Upper lobe of left lung (tissue), 6 donors: ENCODE measurements at places on chromosomes 3 and 15. TPM values are rescaled to one million over a fixed set of nuclear protein-coding genes. Genes with fewer than 3 reads are reported as not detected.

Gene ZNF197
- 10.5 TPM for total RNA-seq

Gene KCNAB1
- 0.89 TPM for total RNA-seq

DNA sequence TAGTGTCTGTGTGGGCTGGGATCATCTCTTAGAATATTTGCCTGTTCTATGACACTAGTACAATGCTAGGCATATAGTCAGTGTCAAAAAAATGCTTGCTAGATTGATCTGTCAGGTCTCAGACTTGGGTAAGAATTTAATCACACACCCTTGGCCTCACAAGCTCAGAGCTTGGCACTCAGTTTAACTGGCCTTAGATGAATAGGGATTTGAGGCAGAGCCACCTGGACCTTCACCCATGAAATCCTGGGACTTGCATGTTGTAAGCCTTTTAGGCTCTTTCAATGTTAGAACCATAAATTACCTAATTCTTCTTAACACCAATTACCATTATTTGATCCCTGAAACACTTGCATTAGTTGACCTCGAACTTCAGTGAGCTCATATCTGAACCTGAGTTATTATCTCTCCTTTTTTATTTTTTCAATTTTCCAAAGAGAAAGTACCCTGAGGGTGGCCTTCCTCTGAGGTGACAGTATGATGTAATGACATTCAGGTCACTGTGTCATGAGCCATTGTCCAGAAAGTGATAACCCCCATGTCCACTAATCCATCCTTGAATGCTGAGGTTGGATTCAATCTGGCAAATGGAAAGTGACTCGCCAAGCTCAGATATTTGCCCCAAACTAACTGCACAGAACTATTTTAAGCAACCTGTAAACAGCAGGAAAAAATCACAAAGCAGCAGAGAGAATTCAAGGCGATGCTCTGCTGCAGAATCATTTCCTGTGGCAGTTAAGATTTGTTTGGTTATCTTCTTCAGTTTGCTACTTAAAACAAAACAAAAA lies 615.2 kb upstream of the NR2F2 start:
- DNase-seq: no peak
- H3K4me3 ChIP-seq: no peak overlapping the region
- H3K36me3 ChIP-seq: no peaks in the 10 kb centered on the region
- no peaks in the 10 kb centered on the region for H3K27me3 ChIP-seq

Gene TM6SF1
- total RNA-seq: 25.3 TPM

DNA sequence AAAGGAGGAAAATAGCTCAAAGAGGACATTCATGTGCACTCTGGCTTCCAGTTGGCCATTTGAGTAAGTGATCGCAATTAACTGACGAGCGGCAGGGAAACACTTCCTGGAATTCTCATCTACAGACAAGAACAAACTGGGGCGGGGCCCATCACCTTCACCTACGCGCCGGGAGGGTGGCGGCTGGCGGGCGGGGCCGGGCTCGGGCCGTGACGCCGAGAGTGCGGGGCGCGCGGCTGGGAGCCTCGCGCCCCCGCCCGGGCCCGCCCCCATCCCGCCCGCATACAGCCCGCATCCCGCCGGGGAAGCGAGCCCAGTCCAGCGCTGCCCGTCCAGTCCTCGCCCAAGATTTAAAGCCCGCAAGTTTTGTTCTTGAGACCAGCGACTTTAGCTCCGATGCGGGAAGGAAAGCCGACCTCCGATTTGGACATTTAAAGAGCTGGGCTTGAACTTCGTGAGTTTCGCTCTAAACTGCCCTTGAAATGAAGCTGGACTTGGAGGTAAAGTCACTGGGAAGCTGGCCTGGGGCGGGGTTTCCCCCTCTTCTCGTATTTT lies at the start of gene B3GNT5:
Gene B3GNT5, plus strand, starts transcription at position 281 of the 555 bp plus-strand sequence. CDS start 16,546 bp downstream, outside the sequence.
- H3K27me3 ChIP-seq: no peaks in the 10 kb centered on the region
- H3K27ac ChIP-seq: peak within 1 kb of the TSS; percentile 95
- H3K36me3 ChIP-seq: no peaks in the 10 kb centered on the region
- H3K4me1 ChIP-seq: peaks cover 26% of the 10 kb centered on the region
- peak within 1 kb of the TSS; percentile 69 for H3K4me3 ChIP-seq

DNA sequence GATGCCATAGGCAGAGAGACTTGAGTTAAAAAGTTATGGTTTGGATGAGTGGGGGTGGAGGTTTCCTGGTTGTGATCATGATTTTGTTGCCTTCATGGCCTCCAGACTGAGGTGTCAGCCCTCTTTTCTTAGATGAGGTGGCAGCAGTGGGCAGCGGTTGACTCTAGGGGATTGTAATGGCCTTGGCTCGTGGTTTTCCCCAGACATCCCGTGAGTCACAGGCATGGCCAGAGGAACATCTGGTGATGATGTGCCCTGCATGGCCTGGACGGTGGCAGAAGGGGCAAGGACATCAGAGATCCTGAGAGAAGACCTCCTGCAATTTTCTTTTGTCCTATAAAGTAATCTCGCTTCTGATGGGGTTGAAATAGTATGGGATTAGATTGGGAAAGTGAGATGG lies 12.4 kb downstream of the RETNLB start:
- no peak overlapping the region for H3K27ac ChIP-seq
- H3K27me3 ChIP-seq: no peaks in the 10 kb centered on the region
- no peak for DNase-seq
- H3K4me1 ChIP-seq: no peaks in the 10 kb centered on the region
- no peaks in the 10 kb centered on the region for H3K36me3 ChIP-seq
- no peak overlapping the region for H3K4me3 ChIP-seq

Gene PLXND1
- total RNA-seq: 167 TPM

Gene PDCD10
- total RNA-seq: 115 TPM

Gene ECE2
- total RNA-seq: not detected

Gene FOXL2NB
- not detected for total RNA-seq

DNA sequence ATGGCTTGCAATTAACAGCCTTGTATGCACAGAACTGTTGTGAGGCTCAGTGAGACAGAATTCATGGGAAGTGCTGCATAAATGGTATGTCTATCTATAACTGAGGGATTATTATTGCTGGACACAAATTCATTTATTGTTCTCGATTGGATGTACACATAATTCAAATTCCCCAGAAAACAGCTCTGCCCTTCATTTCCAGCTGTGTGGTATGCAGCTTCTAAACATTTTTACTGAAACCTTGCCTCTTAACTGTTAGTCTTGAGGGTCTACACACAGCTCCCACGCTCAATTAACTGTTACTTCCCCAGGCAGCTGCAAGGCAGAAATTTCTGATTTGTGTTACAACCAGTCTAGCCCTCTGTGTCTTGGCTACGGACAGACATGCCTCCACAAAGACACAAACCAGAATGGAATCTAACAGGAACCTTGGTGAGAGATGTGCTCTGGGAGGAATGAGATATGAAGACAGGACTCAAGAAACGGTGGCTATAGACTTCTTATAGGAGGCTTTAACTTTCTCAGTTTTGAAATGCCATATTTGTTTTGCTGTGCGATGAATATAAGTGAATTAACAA lies 139.7 kb upstream of the TBL1XR1 start:
- H3K4me1 ChIP-seq: peaks cover 24% of the 10 kb centered on the region
- DNase-seq: no peak
- no peak overlapping the region for H3K27ac ChIP-seq
- H3K27me3 ChIP-seq: no peaks in the 10 kb centered on the region

DNA sequence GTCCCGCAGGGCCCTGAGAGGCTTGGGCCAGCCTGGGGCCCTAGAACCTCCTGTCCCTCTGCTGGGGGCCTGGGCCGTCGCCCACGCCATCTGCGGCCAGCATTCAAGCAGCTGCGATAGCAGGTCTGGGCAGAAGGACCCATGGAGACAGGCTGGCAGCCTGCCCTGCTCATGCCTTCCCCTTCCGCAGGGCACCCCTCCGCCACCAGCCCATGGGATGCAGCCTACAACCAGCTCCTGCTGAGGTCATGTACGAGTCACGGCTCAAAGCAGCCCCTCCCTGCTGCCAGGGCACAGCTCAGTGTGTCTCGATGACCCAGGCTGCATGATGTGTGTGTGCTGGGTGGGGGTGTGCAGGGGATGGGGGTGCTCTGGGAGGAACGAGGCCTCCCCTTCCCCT lies 27.8 kb downstream of the DUSP7 start:
- H3K27ac ChIP-seq: no peak overlapping the region
- DNase-seq: no peak
- H3K4me3 ChIP-seq: no peak overlapping the region
- no peaks in the 10 kb centered on the region for H3K27me3 ChIP-seq
- peaks cover 17% of the 10 kb centered on the region for H3K4me1 ChIP-seq
- H3K36me3 ChIP-seq: no peaks in the 10 kb centered on the region

Gene GCSAM
- total RNA-seq: 0.81 TPM

Gene SERPINI1
- total RNA-seq: 3.8 TPM

Gene PAK6
- 4.5 TPM for total RNA-seq

Gene NEIL1
- 58.7 TPM for total RNA-seq

DNA sequence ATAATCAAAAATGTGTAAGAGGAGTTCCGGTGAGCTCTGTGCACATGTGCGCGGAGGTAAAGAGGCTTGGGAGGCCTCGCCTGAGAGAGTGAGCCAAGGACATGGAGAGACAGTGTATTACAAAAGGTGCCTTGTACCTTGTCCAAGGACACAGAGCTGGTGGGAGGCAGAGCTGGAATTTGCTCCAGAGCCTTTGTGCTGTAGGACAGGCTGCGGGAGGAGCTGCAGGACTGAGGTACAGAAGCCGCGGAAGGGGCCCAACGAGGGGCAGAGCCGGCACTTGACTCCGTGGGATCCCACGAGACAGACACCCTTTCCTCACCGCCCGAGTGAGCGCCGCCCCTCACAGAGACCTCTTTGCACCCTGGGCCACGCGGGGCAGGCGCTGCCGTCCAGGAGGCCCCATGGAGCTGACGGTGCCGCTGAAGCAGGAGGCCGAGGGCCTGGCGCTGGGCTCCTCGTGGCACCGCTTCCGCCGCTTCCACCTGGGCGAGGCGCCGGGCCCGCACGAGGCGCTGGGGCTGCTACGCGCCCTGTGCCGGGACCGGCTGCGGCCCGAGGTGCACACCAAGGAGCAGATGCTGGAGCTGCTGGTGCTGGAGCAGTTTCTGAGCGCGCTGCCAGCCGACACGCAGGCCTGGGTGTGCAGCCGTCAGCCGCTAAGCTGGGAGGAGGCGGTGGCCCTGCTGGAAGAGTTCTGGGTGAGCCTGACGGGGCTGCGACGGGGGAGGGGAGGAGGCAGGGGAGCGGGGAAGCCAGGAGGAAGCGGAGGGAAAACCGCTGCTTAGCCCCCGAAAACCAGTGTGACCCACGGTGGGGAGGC lies 68.7 kb downstream of the SLTM start:
- H3K27ac ChIP-seq: no peak overlapping the region
- H3K4me1 ChIP-seq: no peaks in the 10 kb centered on the region
- peak; percentile 22 for DNase-seq
- no peaks in the 10 kb centered on the region for H3K27me3 ChIP-seq
- H3K36me3 ChIP-seq: no peaks in the 10 kb centered on the region

Gene FBXO40
- not detected for total RNA-seq

- no peaks in the 10 kb centered on the region for H3K36me3 ChIP-seq
- H3K4me1 ChIP-seq: peaks cover 4% of the 10 kb centered on the region
- H3K27me3 ChIP-seq: no peaks in the 10 kb centered on the region
Observed at GRCh38 chr3:107704477-107704876, 181.7 kb downstream of the BBX start.

Gene PCSK6
- 5.5 TPM for total RNA-seq

Gene INSYN1
- total RNA-seq: 17.1 TPM

GRCh38 chr15:51077221-51078153 lies 17.2 kb downstream of the TNFAIP8L3 start:
- H3K27me3 ChIP-seq: no peaks in the 10 kb centered on the region
- peaks cover 2% of the 10 kb centered on the region for H3K4me1 ChIP-seq
- peak; percentile 90 for DNase-seq
- H3K4me3 ChIP-seq: peak overlapping the region; percentile 31

Gene RASGRP1
- total RNA-seq: 6.2 TPM

- no peak for DNase-seq
- H3K27ac ChIP-seq: no peak overlapping the region
- no peak overlapping the region for H3K4me3 ChIP-seq
- no peaks in the 10 kb centered on the region for H3K36me3 ChIP-seq
- no peaks in the 10 kb centered on the region for H3K4me1 ChIP-seq
Observed at GRCh38 chr15:49674370-49674769, 53.5 kb downstream of the DTWD1 start.

DNA sequence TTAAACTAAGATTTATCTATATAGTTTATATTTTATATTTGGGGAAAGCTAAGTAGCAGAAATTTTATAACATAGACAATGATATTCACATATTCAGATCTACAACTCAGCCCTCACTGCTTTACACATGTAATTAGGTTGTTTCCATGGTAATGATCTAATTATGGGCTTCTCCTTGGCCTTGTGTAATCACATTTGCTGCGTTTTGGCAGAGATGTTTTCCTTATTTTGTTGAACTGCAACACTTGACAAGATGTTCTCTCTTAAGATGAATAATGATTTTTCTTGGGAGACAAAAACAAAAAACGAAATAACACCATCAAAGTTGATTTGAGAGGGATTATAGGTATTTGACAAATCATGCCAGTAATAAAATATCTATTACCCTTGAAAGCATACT lies 635.6 kb upstream of the TBL1XR1 start:
- H3K4me1 ChIP-seq: peaks cover 28% of the 10 kb centered on the region
- H3K27ac ChIP-seq: no peak overlapping the region
- no peak overlapping the region for H3K4me3 ChIP-seq
- no peaks in the 10 kb centered on the region for H3K27me3 ChIP-seq
- no peak for DNase-seq
- no peaks in the 10 kb centered on the region for H3K36me3 ChIP-seq

DNA sequence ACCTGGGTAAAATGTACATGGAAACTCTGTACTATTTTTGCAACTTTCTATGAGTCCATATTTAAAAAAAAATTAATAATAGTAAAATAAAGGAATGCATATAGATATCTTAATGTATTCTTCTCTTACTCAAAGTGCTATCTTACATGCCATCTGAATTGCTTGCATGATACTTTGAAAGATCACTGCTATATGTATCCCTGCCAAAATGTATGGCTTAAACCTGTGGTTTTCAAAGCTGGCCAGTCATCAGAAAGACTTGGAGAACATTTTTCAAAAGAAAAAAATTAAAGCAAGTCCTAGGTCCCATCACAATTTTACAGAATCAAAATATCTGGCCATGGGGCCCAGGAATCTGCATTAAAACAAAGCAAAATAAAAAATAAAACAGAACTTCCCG lies 262.1 kb downstream of the LPP start:
- no peak for DNase-seq
- H3K27ac ChIP-seq: no peak overlapping the region
- H3K36me3 ChIP-seq: no peaks in the 10 kb centered on the region
- H3K4me3 ChIP-seq: no peak overlapping the region
- H3K27me3 ChIP-seq: no peaks in the 10 kb centered on the region
- H3K4me1 ChIP-seq: peaks cover 14% of the 10 kb centered on the region

Gene ZPLD1
- not detected for total RNA-seq

GRCh38 chr3:13516760-13517135 lies 32.2 kb upstream of the FBLN2 start:
- H3K27ac ChIP-seq: no peak overlapping the region
- no peaks in the 10 kb centered on the region for H3K4me1 ChIP-seq
- no peaks in the 10 kb centered on the region for H3K27me3 ChIP-seq
- peak; percentile 56 for DNase-seq
- H3K4me3 ChIP-seq: no peak overlapping the region
